ENCODE measurements at places on chromosomes 6 and 20.

DNA sequence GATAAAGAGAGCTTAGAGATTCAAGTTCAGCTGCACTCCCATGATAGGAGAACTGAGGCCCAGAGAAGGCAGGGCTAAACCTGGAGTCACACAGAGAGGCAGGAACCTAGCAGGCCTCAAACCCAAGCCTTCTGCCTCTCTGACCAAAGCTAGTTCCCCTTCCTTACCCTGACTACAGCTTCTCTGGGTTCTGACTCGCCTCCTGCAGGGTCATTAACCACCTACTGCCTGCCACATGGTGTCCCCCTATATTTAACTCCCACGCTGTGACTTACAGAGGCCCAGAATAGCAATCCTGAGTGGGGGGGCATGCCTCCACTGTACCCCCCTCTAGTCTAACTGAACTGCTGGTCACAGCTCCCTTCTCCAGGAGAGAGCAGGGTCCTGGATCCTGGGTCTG is 84.1 kb downstream of the DLGAP4 start:
- ATAC-seq: no peak

DNA sequence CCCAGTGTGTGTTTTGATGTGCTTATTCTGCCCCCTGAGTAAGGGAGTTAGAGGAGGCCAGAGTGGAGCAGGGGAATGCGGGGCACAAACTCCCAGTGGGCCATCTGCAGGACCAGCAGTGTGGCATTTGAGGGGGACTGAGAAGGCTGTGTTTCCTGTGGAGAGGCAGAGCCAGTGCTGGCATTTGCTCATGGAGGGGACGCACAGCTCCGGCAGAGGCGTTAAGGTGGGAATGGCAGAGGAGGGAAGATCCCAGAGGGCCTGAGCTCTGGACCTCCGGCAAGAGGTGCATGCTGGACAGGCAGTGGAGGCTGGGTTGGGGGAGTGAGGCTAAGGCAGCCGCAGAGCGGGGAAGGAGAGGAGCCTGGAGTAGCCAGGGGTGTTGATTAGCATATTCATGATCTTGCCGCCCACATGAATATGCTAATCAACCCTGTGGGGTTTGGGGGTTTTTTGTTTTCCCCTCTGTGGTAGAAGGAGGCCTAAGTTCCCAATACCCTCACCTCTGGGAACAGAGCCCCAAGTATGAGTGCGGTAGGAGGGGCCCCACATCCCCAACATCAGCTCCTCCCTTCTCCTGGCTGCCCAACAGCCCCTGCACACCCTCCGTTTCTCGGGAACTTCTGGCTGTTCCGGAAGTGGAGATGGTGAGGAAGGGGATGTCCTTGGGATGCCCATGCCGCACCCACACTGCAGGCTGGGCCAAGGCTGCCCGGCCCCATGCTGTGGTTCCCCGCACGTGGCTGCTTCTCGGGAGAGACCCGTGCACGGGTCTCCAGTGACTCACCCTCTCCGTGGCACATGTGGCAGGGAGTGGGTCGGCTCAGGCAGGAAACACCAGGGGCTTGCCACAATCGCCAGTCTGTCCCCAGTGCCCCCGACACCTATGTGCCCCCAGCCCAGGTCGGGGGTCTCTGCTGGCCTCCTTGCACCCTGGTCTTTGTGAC is 33.8 kb downstream of the DLGAP4 start:
- peak; percentile 45 for ATAC-seq

- ATAC-seq: no peak
Observed at GRCh38 chr6:1697688-1698351, 88.1 kb downstream of the FOXC1 start.

GRCh38 chr6:50961611-50962010 is 142.9 kb downstream of the TFAP2B start:
- ATAC-seq: no peak

DNA sequence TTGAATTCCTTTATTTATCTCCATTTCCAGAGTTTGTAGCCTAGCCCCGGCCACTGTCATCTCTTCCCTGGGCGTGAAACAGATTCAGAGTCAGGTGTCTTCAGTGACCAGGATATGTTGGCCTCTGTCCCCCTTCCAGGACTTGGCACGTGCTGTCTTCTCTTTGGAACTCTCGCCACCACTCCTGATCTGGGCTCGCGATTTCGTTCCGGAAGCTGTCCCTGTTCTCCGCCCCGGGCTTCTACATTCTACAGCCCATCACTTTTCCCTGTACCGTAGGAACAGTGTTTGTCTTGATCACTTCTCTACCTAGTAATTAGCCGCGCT is 739 bp downstream of the GSS start:
- no peak for ATAC-seq

DNA sequence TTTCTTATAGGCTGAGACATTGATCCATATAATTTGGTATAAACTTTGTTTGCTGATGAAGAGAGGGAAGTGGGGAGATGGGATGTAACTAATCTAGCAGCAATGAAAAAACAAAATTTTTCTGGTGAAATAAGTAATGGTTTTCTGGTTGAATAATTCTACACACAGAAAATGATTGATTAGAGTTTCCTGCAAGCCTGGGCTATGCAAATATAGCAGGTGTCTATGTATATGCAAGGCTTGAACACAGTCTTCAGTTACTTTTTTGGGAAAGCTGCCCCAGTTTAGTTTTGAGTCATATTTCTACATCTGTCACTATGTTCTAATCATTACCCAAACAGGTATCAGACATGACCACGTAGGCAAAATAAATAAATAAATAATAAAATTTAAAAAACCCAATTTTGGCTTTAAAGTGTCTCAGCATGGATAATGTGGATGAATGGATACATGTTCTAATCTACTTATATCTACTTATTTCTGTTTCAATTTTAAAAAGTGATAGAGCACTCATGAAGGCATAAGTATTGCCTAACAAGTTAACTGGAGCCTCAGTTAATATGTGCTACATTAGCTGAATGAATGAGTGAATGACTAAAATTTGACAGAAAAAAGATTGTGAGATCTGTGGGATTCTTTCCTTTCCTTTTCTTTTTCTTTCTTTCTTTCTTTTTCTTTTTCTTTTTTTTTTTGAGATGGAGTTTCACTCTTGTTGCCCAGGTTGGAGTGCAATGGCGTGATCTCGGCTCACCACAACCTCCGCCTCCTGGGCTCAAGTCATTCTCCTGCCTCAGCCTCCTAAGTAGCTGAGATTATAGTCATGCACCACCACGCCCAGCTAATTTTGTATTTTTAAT is 37.2 kb upstream of the TFB1M start:
- no peak for ATAC-seq

- peak; percentile 39 for ATAC-seq
Observed at GRCh38 chr6:137982418-137983189, 115.5 kb downstream of the TNFAIP3 start.

GRCh38 chr6:134007077-134007476 is 45.3 kb downstream of the SLC2A12 start:
- ATAC-seq: no peak

DNA sequence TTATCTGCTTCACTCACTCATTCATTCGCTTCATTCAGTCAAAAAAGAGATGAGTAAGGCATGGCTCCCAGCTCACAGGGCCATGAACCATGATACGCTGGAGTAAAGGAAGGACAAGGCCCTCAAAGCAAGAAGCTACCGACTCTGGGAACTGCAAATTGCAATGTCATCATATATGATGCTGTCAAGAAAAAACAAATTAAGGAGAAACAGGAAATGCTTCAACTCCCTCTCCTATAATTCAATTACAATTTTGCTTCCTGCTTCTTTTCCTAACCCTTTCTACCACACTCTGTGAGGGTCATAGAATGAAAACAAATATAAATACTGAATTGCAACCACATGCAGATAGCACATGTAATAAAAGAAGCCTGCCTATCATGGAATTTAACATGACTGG is 725.7 kb upstream of the FLRT3 start:
- ATAC-seq: no peak

- no peak for ATAC-seq
Observed at GRCh38 chr6:11411593-11411992, 126.0 kb upstream of the TMEM170B start.

- peak; percentile 48 for ATAC-seq
Observed at GRCh38 chr6:72650081-72650745, 28.3 kb downstream of the KCNQ5 start.

DNA sequence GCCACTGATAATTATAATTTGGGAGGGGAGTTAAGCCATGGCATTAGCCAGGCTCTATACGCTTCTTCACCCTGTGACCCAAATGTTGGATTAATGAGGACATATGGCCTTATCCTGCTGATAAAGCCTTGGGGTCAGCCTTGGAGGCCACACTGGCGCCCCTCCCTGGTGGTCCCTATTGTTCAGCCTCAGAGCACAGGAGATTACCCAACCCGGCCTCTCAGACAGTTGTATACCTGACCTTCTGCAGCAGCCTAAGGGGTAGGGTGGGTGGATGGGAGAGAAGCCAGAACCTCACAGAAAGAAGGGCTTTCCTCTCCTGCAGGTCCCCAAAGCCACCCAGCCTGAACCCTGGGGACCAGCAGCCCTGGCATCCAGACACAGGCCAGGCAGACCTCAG is 76.8 kb downstream of the LINC00237 start:
- ATAC-seq: no peak

GRCh38 chr6:106976270-106976669 is 1.7 kb upstream of the CD24 start:
- no peak for ATAC-seq

DNA sequence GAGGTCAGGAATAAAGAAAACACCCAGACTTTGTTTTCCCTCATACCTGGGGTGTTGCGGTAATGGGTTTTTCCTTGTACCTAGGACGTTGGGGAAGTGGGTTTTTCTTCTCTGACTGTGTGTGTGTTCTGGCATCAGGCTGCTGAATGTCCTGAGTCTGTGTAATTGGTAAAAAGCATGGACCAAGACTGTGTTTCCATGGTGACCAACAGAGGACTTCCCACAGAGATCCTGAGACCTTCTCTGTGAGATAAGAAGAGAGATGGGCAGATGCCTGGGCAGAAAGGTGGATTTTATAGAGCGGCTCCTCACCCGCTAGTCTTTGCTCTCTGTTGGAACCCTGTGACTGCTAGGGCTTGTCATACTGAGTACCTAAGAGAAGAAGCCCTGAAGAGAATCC is 135.4 kb upstream of the GGTLC1 start:
- no peak for ATAC-seq

- ATAC-seq: no peak
Observed at GRCh38 chr6:52409499-52409898, 10.6 kb upstream of the EFHC1 start.

GRCh38 chr20:40449974-40450616 is 238.9 kb downstream of the MAFB start:
- no peak for ATAC-seq

- no peak for ATAC-seq
Observed at GRCh38 chr20:8714206-8714605, 354.7 kb upstream of the PLCB4 start.

DNA sequence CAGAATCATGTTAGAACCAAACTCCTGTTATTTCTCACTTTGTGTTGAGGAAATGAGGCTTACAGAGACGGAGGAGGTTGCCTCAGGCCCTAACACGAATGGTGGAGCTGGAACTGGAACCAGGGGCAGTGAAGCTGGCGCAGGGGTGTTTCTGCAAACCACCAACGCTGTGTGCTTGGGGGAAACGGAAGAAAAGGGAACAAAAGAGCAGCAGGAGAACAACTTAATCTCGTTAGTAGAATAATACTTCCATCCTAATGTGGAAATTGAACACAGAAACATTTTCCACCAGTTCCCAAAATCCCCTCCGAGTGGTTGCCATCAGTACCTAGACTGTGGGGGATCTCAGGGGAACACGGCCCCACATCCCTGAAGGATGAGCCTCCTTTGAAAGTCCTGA is 103.4 kb upstream of the FRMD1 start:
- ATAC-seq: no peak

DNA sequence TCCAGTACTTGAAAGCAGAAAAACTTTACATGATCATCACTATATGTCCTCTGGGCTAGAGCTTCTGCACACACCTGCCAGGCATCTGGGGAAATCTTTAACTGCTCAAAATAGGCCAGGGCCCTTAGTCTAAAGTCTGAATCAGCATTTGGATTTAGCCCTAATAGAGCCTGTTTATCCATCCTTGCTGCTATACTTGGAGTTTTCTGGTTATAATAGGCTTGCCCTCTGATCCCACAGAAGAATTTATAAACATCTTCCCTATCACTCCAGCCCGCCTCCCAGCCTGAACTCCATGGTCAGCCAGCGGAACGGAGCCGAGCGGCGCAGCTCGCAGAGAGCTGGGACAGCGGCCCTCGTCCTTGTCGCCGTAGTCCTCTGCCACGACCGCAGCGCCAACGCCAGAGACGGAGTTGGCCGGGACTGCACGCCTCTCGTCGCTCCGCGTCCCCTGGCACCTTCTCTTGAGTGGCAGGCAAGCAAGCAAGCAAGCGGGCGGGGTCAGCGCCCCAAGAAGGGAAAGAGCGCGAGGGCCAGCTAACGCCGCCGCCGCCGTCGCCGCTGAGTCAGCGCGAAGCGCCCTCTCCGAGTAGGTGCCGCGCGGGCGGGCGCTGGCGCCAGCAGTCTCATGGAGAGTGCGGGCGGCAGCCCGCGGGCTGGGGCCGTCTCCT is 25.4 kb upstream of the ASIP start:
- peak; percentile 93 for ATAC-seq

- ATAC-seq: no peak
Observed at GRCh38 chr6:138569970-138570724, 70.9 kb upstream of the NHSL1 start.

DNA sequence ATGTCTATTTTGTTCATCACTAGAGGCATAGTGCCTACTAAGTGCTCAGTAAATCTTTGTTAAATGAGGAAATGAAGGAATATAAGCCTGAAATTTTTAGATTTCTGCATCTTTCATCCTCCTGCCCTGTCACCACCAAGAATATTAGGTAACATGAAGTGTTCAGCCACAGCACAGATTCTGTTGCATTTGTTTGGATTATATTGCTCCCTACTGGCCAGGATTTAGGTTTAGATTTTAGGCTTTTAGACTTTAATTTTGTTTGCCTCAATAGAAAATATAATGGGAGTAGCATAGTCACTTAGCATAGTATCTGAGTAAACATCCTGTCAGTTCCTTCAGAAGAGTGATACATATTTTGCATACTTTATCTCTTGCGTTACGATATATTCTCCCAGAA is 14.2 kb downstream of the FARS2 start:
- no peak for ATAC-seq

DNA sequence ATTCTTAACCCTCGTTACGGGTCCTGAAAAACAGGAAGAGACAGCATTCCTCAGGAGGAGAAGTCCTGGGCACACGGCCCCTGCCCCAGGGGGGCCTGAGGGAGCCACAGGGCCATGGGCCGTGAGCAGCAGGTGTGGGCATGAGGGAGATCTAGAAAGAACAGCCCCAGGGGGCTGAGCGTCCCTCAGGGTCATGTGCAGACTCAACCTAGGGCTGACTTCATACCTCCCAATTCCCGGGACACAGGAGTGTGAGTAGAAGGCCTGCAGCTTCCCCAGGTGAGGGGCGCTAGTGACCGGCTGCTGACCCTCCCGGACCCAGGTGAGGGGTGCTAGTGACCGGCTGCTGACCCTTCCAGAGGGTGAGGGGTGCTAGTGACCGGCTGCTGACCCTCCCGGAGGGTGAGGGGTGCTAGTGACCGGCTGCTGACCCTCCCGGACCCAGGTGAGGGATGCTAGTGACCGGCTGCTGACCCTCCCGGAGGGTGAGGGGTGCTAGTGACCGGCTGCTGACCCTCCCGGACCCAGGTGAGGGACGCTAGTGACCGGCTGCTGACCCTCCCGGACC is 35.1 kb downstream of the FRMD1 start:
- ATAC-seq: no peak

GRCh38 chr6:3334555-3334954 is 75.8 kb downstream of the PSMG4 start:
- no peak for ATAC-seq

Data from activated T-helper 17 cell treated with anti-CD3 and anti-CD28 coated beads, Interleukin-2, amount 50 U/mL, for 72 hours (primary cell).